Globus pallidus (tissue), 1 donor: ENCODE measurements at places on chromosomes 7 and 10.

DNA sequence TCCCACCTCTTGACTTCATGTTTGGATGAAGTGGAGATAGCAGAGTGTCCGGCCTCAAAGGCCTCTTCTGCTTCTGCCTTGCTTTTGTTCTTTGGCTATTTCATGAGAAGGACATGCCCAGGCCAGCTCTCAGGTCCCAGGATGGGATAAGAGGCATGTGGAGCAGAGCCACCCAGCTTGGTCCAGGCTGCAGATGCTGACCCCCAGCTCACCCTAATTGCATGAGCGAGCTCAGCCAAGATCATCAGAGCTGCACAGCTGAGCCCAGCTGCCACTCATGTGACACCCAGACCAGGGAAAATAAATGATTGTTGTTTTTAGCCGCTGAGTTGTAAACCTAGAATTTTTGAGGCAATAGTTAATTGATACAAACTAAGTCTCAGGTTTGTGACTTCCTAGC lies 230.0 kb downstream of the PHF14 start:
- DNase-seq = no peak

- no peak for DNase-seq
Measured at GRCh38 chr10:62225362-62225761, 43.3 kb downstream of the RTKN2 start.

DNA sequence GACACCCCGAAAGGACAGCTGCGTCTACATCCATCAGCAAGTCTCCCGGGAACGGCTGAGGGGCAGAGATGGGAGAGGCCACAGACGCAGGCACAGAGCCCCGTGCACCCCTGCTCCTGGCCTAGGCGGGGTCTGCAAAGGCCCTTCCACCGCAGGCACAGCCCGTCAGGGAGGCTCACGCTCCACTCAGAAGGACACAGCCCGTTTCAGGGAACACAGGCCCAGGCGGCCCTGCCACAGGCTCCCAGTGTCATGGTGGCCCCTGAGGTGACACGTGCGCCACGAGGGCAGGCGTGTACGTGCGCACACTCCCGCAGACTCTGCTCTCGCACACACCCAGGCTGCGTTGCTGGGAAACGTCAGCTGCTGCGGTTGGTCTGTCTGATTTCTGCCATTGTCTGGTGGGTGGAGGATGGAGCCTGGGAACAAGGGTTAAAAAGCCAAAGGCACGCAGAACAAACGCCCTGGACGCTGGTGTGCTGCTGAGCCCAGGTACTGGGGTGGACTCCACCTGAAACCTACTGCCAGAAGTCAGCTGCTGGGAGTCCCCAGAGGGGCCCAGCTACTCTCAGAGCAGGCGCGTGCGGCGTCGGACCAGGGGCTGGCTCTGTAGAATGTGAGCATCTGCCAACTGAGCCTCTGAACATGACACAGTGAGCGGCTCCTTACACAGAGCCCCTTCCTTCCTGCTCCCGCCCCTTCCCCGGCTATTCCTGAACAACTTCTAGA lies 13.1 kb downstream of the GPER1 start:
- DNase-seq = no peak

DNA sequence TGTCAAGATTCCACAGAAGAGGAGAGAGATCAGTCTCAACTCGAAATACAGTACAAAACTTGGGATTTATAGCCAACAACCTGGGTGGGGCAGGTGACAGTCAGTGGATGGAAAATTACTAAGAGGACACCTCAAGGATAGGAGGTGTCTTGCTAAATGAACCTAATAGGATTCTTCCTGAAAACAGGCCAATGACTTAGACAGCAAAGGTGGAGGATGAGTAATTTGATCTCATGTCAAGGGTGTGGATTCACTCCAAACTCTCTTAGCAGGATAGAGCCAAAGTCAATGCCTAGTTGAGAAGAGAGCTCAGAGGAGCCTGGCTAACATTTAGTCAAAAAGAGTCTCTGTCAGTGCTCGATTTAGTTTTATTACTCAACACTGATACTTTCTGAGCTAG lies 106.7 kb upstream of the INSYN2A start:
- DNase-seq = no peak

GRCh38 chr7:69683002-69683401 lies 84.7 kb downstream of the AUTS2 start:
- DNase-seq = no peak

DNA sequence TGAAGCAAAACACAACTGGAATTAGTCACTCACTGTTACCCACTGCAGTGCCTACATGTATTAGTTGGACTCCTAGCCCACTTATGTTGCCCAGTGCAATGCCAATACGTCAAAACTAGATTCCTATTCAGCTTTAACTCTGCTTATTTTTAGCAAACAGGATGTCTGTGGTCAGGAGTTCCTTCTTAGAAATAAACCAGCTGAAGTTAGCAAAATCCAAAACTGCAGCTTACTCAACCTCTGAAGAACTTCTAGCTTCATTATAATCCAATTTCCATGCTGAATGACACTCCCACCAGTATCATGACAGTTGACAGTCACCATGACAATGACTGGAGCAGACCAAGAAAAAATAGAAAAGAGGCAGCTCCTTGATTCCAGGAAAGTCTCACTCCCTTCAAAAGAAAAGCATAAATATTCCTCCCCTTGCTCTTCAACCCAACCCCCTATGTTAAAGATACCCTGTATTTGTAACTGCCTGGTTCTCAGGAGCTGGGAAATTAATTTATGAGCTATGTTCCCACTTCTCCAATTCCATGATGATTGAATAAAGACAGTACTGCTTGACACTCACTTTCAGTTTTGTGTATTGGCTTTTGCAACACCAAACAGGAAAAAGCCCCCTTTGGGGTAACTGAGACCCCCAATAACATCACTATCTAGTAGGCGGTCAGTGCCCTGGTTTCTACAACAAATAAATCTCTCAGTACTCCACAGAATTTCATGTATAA lies 327.4 kb downstream of the SORCS1 start:
- peak; percentile 56 for DNase-seq

- no peak for DNase-seq
Measured at GRCh38 chr10:42888504-42889095, 106.0 kb downstream of the BMS1 start.

DNA sequence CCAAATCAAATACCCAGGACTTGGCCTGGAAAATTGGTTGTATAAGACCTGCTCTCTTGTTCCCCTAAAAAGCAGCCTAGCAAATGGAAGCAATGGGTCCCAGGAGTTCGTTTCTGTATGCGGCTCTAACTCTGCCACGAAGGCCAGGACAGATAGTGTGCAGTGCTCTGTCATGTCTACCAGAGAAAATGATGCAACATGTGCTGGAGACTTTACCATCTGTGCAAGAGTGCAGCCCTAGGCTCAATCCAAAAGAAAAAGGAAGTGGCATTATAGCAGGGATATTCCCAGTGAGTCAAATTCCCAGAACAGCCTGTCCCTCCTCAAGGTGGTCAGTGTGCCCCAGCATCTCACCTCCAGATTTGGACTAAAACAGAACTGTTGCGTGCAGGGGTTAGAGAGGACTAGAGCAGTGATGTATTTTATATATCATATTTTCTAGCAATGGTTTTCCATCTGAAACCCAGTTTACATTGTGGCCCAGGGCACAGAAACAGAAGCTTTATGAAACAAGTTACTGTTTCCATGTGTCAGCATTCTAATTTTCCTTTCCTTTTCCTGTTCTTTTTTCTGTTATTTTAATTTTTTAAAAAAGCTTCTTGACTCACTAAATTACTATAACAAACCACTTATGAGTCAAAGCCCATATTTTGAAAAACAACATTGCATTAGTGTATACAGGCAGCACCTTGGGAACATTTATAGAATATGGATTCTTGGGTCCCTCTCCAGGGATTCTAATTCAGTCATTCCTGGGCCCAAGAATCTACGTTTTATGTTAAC lies 311.2 kb downstream of the RNLS start:
- DNase-seq = no peak

DNA sequence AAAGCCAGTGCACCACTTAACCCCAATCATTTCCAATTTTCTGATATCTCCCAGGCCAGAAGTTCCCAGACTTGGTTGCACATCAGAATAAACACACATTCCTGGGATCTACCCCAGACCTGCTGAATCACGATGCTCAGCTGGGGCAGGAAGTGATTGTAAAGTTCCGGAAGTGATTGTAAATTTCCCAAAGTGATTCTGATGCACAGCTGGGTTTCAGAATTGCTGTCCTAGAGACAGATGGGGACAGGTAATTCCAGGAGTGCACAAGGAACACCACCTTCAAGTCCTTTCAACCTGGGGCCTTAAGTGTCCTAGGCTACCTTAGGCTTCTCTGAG lies 104.2 kb upstream of the EEPD1 start:
- no peak for DNase-seq

GRCh38 chr7:129702316-129702715 lies 90.8 kb downstream of the NRF1 start:
- DNase-seq = no peak

DNA sequence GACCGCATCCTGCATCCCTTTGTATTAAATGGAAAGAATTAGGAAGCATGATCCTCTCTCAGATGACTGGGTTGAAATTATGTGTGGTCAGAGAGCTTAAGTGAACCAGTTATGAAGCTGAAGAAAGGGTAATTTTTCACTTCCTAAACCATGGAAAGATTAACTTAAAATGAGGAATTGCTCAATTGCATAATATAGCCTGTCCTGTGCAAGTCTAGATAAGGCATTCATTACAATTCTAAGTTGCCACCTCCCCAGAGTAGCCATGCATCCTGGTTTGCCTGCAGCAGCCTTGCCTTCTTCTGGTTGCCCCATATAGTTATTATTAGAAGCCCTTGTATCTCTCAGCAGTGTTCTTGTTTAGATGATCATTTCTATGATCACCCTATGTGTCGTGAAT lies 45.3 kb downstream of the STARD3NL start:
- no peak for DNase-seq
